ENCODE measurements at places on chromosomes 2 and 18. TPM values are rescaled to one million over a fixed set of nuclear protein-coding genes. Genes with fewer than 3 reads are reported as not detected.

KLHL41 gene
- total RNA-seq, result not detected

DNA sequence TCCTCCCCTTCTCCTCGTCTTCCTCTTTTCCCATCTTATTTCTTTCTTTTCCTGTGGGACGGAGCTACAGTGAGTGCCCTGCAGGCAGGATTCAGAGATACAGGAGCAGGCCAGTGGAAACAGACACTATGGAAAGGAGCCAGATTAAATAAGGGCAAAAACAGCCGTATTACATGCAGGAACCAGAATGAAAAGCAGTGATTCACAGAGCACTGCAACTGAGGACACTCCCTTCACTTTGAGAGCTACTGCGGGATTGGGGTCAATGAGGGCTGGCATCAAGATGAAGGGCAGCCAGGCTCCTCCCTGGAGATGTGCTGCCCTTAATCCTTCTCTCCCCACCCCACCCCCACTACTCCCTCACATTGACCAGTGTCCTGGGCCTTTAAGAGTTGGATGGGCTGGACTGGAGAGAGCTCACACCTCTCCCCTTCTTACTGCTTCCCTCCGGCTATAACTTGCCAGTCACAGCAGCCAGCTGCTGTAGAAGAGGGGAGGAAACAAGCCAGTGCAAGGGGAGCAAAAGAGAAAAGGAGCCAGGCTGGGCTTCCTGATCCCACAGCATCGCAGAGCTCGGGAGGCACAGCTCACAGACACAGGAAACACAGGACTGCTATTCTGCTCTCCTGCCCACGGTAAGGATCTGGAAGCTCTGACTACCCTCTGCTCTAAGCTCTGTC, at the start of gene PLCD4:
Gene PLCD4, plus strand, starts transcription at position 464 of the 680 bp plus-strand sequence. CDS start 7,841 bp downstream, outside the sequence.
- peak; percentile 68 for DNase-seq
- no peaks in the 10 kb centered on the region for H3K4me1 ChIP-seq
- no peaks in the 10 kb centered on the region for H3K36me3 ChIP-seq
- H3K27ac ChIP-seq, result peak within 1 kb of the TSS; percentile 41
- no peak within 1 kb of the TSS for H3K4me3 ChIP-seq
- no peaks in the 10 kb centered on the region for H3K27me3 ChIP-seq

DNA sequence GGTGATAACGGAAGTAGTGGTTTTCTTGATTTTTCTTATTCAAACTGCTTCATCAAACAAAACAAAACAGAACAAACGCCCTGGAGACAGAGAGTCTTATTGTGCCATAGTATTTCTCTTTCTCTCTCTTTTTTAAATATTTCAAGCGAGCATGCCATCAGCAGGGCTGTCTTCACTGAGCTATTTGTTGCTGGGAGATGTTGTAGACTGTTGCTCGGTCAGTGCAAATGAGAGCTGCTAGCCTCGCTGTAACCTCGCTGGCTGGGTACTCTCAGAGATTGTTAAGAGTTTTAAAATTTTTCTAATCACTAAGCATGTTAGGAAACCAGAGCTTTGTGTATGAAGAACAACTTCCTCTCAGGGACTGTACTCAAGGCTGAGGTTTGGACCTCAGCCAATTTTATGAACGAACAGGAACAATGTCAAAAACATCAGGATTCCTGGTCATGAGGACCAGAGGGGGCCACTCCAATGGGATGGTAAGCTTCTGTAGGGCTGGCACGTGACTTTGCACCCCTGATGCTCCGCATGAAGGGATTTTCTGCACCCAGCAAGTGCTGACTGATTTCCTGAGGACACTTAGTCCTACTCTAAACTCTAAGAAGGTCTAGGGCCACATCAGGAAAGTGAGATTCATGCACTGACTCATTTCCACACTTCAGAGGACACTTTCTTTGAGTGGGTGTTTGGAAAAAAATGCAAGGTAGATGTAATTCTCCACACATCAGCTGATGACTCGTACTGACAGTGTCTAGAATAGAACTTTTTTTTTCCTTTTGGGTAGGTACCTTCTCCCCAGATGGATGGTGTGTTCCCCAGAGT, 59.8 kb upstream of the IL1R1 start:
- no peaks in the 10 kb centered on the region for H3K36me3 ChIP-seq
- no peaks in the 10 kb centered on the region for H3K27me3 ChIP-seq
- DNase-seq, result no peak
- H3K4me1 ChIP-seq, result no peaks in the 10 kb centered on the region

- no peak overlapping the region for H3K4me3 ChIP-seq
- peak; percentile 28 for DNase-seq
- H3K27ac ChIP-seq, result no peak overlapping the region
- H3K4me1 ChIP-seq, result no peaks in the 10 kb centered on the region
Observed at GRCh38 chr2:238928520-238929241, 80.8 kb downstream of the TWIST2 start.

GRCh38 chr2:14480906-14481305, 151.6 kb upstream of the LRATD1 start:
- no peaks in the 10 kb centered on the region for H3K36me3 ChIP-seq
- H3K27me3 ChIP-seq, result no peaks in the 10 kb centered on the region
- no peaks in the 10 kb centered on the region for H3K4me1 ChIP-seq
- no peak overlapping the region for H3K4me3 ChIP-seq

MGAT5 gene
- 78.4 TPM for total RNA-seq

DNA sequence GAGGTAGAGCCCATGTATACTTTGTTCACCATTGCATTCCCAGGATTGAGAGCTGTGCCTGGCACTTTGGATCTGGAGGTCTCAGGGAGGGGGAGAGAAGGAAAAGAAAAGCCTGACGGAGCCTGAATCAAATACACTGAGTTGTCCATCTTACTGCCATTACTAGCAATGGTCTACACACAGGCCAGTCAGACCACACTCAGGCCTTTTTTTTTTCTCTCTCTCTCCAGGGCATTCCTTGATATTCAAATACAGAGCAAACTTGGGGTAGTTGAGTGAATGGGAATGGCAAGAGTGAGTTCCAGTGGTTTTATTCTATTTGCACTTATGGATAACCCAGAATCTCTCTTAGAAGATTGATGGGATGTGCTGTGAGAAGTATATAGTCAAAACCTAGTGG, 11.8 kb downstream of the DSEL start:
- H3K36me3 ChIP-seq, result peaks cover 5% of the 10 kb centered on the region
- DNase-seq, result no peak
- no peaks in the 10 kb centered on the region for H3K4me1 ChIP-seq
- no peak overlapping the region for H3K27ac ChIP-seq

LIMS3 gene
- 4.2 TPM for total RNA-seq

GRCh38 chr2:172031536-172031935, 31.8 kb downstream of the METAP1D start:
- no peak overlapping the region for H3K27ac ChIP-seq
- no peak for DNase-seq
- no peaks in the 10 kb centered on the region for H3K36me3 ChIP-seq
- H3K4me1 ChIP-seq, result no peaks in the 10 kb centered on the region
- no peaks in the 10 kb centered on the region for H3K27me3 ChIP-seq

DNA sequence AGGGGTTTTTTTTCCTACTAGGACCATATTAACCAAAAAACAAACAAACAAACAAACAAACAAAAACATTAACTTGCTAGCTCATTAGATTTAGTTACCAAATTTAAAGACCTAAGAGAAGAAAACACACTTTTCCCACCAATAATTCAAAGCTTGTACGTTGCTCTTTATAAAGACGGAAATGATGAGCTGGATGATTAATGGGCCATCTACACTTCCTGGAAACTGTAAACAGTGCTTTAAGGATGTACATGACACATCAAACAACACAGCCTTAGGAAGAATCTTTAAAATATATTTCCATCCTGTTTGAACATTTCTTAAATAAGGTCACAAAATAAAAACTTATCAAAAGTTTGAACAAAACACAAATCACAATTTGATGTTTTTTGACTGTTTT, 982 bp downstream of the BMP10 start:
- no peak overlapping the region for H3K27ac ChIP-seq
- H3K4me3 ChIP-seq, result no peak overlapping the region
- no peaks in the 10 kb centered on the region for H3K27me3 ChIP-seq
- no peaks in the 10 kb centered on the region for H3K4me1 ChIP-seq
- no peaks in the 10 kb centered on the region for H3K36me3 ChIP-seq

CDH7 gene
- total RNA-seq, result 0.28 TPM

- no peak overlapping the region for H3K4me3 ChIP-seq
- peaks cover 9% of the 10 kb centered on the region for H3K4me1 ChIP-seq
- H3K27ac ChIP-seq, result no peak overlapping the region
- DNase-seq, result peak; percentile 51
Observed at GRCh38 chr2:111667542-111668273, 216.3 kb downstream of the ANAPC1 start.

VWC2L gene
- not detected for total RNA-seq

- no peak overlapping the region for H3K27ac ChIP-seq
- H3K4me3 ChIP-seq, result no peak overlapping the region
- H3K27me3 ChIP-seq, result no peaks in the 10 kb centered on the region
- no peaks in the 10 kb centered on the region for H3K36me3 ChIP-seq
Observed at GRCh38 chr2:163255086-163255485, 416.5 kb upstream of the KCNH7 start.

GRCh38 chr18:50466634-50467033, 91.8 kb downstream of the SKA1 start:
- H3K4me1 ChIP-seq, result no peaks in the 10 kb centered on the region
- no peak for DNase-seq
- H3K27ac ChIP-seq, result no peak overlapping the region
- no peaks in the 10 kb centered on the region for H3K36me3 ChIP-seq

GRCh38 chr18:47251289-47252120, at the start of gene SKOR2:
Gene SKOR2 (minus strand): TSS chr18:47251660. CDS start chr18:47249183, 2,477 bp downstream.
- H3K4me3 ChIP-seq, result peak within 1 kb of the TSS; percentile 49
- H3K27ac ChIP-seq, result no peak within 1 kb of the TSS

DNA sequence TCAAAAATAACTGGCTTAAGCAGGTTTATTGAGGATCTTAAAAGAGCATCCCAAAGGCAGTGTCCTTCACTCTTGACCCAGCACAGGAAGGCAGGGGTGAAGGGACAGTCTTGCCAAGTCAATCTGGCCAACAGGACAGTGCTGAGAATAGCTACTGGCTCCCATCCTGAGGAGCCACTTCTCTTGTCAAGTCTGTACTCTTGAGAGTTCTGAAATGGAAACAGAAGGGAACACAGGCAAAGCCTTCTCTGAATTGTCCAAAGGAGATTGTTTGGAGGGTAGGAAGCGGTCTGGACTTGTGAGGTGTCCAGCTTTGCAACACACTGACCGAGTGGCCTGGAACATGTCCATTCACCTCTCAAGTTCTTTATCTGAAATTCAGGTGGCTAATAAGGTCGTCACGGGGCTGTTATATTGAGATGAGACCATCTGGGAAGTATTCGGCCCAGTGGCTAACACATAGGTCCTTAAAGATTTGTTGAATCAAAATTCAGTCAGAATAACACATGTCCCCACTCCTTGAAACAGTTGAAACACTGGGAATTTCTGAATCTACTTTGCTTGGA, 99.5 kb upstream of the FHL2 start:
- no peaks in the 10 kb centered on the region for H3K36me3 ChIP-seq
- H3K27ac ChIP-seq, result no peak overlapping the region
- DNase-seq, result no peak
- H3K27me3 ChIP-seq, result no peaks in the 10 kb centered on the region
- no peaks in the 10 kb centered on the region for H3K4me1 ChIP-seq
- no peak overlapping the region for H3K4me3 ChIP-seq

MSH2 gene
- total RNA-seq, result 136 TPM

GPR45 gene
- not detected for total RNA-seq

GRCh38 chr2:100257939-100258338, 64.4 kb downstream of the LONRF2 start:
- DNase-seq, result no peak
- H3K4me3 ChIP-seq, result no peak overlapping the region
- H3K27ac ChIP-seq, result no peak overlapping the region
- H3K4me1 ChIP-seq, result no peaks in the 10 kb centered on the region

- no peaks in the 10 kb centered on the region for H3K36me3 ChIP-seq
- H3K4me3 ChIP-seq, result no peak overlapping the region
- peak overlapping the region; percentile 85 for H3K27ac ChIP-seq
- no peaks in the 10 kb centered on the region for H3K27me3 ChIP-seq
Observed at GRCh38 chr2:216621292-216621691, 11.9 kb upstream of the IGFBP2 start.

DNA sequence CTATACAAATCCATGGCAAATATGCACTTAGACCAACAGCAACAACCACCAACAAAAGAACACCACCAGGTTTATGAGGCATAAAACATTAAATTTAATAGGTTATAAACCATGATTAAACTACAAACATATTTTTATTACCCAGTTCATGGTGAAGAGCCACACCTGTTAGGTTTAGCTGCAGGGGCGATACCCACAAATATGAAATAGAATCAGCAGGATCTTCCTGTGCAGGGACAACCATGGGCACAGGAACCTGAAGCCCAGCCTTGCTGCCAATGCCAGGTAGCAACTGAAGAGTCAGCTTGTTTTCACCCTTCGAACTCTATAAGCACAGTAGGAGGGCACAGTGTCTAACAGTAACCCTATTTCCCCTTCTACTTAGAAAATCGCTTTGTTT, 675.0 kb downstream of the SATB2 start:
- no peaks in the 10 kb centered on the region for H3K36me3 ChIP-seq
- DNase-seq, result no peak
- H3K27me3 ChIP-seq, result no peaks in the 10 kb centered on the region

ASB18 gene
- total RNA-seq, result not detected

MTERF4 gene
- 36.9 TPM for total RNA-seq

GRCh38 chr2:216678098-216678465, 17.3 kb downstream of the IGFBP5 start:
- H3K27me3 ChIP-seq, result no peaks in the 10 kb centered on the region
- no peak overlapping the region for H3K4me3 ChIP-seq
- no peak for DNase-seq
- peaks cover 18% of the 10 kb centered on the region for H3K36me3 ChIP-seq

- H3K4me1 ChIP-seq, result no peaks in the 10 kb centered on the region
- no peak overlapping the region for H3K4me3 ChIP-seq
- no peak for DNase-seq
- no peak overlapping the region for H3K27ac ChIP-seq
- no peaks in the 10 kb centered on the region for H3K36me3 ChIP-seq
Observed at GRCh38 chr2:100971221-100971620, 30.9 kb upstream of the RPL31 start.

DNA sequence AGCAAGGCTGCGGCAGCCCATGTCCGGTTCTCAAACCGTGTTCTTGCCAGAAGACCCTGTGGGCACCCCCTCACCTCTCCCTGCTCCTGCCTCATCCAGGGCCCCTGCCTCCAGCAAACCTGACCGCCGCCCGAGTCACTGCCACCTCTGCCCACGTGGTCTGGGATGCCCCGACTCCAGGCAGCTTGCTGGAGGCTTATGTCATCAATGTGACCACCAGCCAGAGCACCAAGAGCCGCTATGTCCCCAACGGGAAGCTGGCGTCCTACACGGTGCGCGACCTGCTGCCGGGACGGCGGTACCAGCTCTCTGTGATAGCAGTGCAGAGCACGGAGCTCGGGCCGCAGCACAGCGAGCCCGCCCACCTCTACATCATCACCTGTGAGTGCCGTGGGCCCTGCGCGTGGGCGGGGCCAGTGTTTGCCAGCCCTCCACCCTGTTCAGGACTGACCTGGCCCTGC, 32.2 kb downstream of the MTERF4 start:
- H3K27ac ChIP-seq, result no peak overlapping the region
- no peaks in the 10 kb centered on the region for H3K27me3 ChIP-seq
- DNase-seq, result peak; percentile 71
- H3K4me1 ChIP-seq, result no peaks in the 10 kb centered on the region

MERTK gene
- total RNA-seq, result 22.3 TPM

Data from endodermal cell (in vitro differentiated cells).